ENCODE measurements at places on chromosomes 1 and 21.

DNA sequence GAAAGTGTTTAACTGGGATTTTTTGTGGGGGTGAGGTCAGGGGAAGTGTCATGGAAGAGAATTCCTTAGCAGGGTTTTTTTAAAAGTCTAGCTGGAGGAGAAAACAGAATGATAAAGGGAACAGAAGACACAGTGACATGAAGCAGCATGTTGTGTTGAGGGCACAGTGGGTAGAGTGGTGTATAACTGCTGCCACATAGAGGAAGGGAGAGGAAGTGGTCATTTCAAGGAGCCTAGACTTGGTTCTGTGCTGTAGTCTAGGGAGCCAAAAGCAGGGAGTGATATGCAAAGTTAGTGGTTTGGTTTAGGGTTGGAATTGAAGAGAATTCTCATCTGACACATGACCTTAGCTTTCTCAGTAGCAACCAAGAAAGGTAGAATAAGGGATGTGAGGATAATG, 10.2 kb downstream of the EEIG2 start:
- no peak for DNase-seq

GRCh38 chr21:33368576-33368975, 34.6 kb upstream of the IFNGR2 start:
- no peak for DNase-seq

DNA sequence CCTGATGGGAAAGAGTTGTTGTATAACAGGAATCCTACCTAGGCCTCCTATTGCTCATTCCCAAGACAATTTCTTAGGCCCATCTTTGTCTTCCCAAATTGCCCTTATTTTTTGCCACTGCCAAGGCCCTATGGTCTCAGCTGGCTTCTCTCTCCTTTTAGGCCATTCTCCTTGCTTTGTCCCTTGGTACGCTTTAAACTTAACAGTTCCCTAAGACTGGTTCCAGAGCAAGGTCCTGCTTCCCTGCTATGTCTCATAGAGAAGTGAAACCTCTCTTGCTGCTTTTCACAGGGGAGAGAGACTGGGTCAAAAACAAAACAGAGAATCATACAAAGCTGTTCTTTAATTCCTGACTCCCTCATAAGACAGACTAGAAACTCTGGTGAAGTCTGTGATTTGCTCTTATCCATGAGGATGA, 77.1 kb downstream of the XCL2 start:
- DNase-seq: no peak

DNA sequence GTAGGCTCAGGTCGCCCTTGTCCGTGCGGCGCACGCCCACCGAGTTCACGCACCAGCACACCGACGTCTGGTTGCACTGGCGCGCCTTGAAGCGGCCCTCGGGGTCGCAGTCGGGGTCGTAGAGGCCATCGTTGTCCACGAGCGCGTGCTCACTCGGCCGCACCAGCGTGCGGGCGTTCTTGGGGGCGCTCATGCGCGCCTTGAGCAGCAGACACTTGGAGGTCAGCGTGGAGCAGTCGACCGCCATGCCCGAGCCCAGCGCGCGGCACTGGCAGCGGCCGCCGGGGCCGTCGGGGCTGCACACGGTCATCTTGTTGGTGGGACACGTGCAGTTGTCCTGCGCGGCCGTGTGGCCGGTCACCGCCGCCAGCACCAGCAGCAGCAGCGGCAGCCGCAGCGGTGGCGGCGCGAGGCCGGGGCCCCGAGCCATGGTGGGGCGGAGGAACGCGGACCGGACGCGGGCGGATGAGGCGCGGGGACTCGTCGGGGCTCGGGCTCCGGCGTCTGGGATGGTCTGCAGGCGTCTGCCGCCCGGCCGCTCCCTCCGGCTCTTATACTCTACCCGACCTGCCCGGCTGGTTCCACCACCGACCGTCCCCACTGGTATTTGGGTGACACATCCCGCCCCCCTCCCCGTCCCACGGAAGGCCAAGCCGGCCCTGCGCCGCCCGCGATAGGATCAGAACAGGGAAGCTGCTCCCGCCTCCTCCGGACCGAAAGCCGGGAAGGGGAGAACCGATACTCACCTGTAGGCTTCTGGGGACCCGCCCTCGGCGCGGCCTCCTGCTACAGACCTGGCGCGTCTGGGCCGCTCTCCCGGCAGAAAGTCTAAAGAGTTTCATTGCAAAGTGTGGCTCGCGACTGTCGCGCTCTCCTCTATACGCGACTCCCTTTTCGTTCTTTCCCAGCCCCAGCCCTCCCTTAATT, at the start of gene TACSTD2:
Gene TACSTD2, minus strand, starts transcription at position 526 of the 927 bp plus-strand sequence. Its CDS starts 96 bp downstream, at position 430.
- DNase-seq: no peak

- no peak for DNase-seq
These were observed 82.7 kb downstream of the CDC7 start for GRCh38 chr1:91583326-91583755.

DNA sequence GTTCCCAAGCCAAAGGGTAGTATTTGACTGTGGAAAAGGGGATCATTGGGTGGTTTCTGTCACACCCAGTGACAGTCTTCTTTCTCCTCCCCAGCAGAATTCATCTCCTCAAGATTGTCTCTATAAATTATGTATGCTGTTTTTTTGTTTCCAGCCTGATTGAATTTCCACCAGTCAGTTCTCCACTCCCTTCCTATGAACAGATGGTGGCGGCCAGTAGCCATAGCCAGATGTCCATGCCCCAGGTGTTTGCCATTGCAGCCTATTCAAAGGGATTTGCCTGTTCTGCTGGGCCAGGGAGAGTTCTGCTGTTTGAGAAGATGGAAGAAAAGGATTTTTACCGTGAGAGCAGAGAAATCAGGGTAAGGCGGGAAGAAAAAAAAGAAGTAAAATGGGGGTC, 12.9 kb downstream of the CFAP57 start:
- no peak for DNase-seq

- no peak for DNase-seq
These were observed 299.4 kb upstream of the OLFM3 start for GRCh38 chr1:102296116-102296515.

- no peak for DNase-seq
These were observed 94.1 kb downstream of the ADGRL2 start for GRCh38 chr1:81894867-81895266.

- DNase-seq: no peak
These were observed 1.9 kb upstream of the GPR88 start for GRCh38 chr1:100536031-100536430.

DNA sequence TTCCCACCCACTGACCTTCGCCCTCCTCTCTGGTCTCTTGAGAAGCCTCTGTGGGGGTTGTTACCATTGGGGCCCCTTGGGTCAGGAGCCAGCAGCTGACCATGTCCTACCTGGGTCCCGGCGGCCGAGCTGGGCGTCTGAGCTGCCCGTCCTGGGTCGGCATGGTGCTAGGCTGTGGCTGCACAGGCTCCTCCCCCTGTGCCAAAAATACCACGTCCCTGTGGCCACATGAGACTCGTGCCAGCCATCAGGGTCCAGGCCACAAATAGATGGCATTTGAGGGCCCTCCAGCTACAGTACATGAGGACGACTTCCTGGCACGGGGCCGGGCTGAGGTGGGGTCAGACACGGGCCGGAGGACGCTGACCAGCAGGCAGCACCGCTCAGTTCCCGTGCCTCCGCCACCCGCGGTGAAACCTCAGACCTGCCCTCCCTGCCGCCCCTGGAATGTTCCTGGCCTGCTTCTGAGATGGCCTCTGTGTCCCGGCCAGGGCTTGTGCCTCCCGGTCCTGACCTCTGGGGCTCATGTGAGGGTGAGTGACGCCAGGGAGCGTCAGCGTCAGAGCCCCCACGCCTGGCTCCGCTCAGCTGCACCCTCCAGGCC, at the start of gene PERM1:
Gene PERM1, minus strand, starts transcription at position 139 of the 604 bp plus-strand sequence. CDS start 1,064 bp downstream, outside the sequence.
- no peak for DNase-seq

GRCh38 chr1:63705078-63705477, 68.7 kb upstream of the ROR1 start:
- DNase-seq: no peak

- DNase-seq: no peak
These were observed 5.7 kb downstream of the LRRC71 start for GRCh38 chr1:156926175-156926574.

- DNase-seq: no peak
These were observed 97.2 kb downstream of the SPATA6 start for GRCh38 chr1:48374785-48375184.

GRCh38 chr1:33301273-33301984, 19.5 kb downstream of the A3GALT2 start:
- DNase-seq: no peak

DNA sequence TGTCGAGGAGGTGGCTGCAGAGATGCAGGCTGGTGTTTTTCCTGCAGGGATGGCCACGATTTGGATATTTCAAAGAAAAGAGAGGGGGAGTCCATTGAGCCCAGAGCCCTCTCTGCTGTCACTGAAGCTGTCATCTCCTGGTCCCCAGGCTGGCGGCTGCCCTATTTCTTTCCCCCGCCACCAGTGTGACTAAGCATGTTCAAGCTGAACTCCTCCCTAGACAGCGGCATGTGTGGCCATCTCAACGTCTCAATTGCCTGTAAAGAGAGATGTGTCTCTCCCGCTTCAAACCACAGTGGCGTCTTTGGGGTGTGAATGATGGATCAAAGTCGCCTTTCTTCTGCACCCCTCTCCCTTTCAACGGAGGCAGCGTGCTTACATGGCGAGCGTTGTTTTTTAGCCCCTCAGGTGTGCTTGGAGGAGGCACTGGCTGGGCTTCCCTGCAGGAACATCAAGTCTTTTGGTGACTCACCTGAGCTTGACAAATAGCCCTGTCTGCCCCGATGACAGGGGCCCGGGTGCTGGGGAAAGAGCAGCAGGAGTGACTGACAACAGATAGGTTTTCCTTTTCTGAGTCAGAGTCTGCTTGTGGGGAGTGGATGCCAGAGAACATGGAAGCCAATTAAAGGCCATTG, 346.4 kb upstream of the AJAP1 start:
- no peak for DNase-seq

DNA sequence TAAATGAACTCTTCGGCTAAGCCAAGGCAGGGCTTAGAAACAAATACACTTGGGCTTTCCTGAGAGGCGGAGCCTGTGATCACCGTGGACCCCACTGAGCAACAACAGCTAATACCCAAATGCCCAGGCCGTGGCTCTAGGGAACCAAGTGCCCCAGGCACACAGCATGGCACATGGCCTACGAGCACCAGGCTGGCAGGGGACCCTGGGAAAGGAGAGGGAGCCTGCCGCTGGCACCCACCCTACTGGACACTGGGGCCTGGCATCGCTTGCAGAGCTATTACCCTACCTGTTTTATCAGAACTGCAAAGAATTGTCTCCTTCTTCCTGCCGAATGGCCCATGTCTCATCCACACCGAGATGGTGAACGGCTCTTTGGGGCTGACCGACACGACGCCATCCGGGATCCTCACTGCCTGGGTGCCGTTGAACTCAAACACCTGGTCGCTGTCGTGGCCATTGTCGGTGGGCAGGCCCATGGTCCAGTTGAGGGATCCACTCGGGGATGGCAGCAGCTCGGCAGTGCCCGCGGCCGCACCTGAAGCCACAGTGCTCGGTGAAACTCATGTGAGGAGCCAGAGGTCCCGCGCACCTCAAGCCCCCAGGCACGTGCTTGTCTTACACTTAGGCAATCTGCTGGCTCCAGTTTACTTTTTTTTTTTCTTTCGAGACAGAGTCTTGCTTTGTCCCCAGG, 79.5 kb downstream of the CLSTN1 start:
- DNase-seq: no peak

DNA sequence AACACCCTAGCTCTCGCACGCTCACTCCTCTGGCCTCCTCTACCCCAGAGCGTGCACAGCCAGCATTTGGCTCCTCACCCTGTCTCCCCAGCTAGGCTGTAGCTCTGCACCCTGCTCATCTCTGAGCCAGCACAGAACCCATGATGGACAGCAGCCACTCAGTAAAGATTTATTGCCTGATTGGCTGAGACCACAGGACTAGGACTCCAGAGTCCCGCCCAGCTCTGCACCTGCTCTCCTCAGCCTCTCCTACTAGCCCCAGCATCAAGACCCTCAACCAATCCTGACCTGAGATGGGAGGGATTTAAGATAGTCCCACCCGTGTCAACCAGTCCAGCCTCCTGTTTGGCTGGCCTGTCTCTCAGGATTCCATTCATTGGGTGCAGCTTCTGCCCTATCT, 9.3 kb downstream of the C1QB start:
- peak; percentile 52 for DNase-seq

DNA sequence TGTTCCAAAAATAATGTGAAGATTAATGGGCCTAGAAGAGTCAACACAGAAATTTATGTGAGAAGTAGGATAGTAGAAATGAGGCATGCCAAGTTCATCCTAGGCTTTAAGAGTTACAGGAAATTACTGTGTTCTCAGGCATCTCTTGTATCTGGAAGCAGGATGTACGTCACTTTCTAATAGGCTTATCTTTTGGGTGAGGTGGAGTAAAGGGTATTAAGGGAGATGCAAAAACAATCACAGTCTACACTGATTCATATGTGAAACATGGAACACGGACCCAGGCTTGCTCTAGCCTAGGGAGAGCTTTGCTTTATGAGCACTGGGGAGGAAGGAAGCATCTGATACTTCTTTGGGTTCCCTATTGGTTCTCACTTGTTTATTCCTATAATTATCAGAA, 84.5 kb upstream of the RGS4 start:
- no peak for DNase-seq

GRCh38 chr21:27477296-27477695, 510.4 kb upstream of the ADAMTS5 start:
- DNase-seq: no peak

- peak; percentile 29 for DNase-seq
These were observed 19.4 kb upstream of the KCNAB2 start for GRCh38 chr1:6026095-6026809.

DNA sequence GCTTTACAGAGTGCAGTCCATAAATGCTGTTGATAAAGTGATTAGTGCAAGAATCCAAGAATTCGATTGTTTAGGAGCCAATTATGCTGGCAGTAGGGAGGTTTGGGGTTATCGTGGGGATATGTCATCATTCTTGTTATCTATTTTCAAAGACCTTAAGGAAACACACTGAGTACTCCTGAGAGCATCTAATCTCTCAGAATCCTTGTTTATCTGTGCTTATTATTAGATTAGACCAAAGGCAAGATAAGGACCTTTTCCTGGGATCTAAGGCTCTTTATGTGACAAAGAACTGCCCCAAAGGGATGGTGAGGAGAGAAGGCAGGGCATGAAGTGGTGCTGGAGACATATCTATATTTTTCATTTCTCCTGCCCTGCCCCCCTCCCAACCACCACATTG, 139.1 kb downstream of the TSEN15 start:
- no peak for DNase-seq

- no peak for DNase-seq
These were observed 256.2 kb downstream of the DISC1 start for GRCh38 chr1:231882790-231883189.

DNA sequence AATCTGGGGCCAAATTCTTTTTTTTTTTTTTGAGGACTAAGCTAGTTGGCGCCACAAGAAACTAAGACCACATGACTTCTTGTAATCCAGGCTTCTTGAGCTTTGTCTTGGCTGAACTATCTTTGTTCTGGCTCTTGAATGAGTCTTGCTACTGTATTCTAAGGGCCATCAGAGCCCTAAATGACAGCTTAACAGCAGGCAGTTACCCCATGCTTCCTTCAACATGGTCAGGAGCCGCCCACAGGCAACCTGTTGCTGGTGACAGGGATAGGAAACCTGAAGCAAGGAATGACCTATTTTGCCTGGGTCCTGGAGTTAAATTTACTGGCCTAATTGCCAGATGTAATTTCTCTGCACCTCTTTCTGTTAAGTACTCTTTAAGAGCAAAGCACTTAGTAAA, 188.2 kb upstream of the PLXNA2 start:
- DNase-seq: no peak

- DNase-seq: no peak
These were observed 9.0 kb downstream of the CLIC4 start for GRCh38 chr1:24754229-24754628.
